NCI-H2029 treated with DMSO at 0.1 percent for 48 hours (cell line): ENCODE measurements at places on chromosomes 2 and 18.

DNA sequence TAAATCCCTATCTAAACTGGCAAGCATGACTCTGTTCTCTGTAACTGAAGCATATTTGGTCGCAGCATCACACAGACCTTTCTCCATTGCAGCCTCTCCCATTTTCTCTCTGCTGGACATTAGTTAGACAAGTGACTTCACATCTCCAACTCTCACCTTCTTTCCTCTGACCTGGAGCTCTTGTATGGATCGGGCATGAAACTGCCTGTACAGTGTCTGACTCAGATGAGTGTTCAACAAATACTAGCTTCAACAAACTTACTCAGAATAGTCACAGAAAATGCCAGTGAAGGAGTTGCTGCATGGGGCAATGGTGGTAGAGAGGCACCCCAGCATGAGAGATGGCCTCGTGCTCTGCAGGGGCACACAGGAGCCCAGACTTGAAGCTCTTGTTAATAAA, 104.7 kb upstream of the COPS8 start:
- no peak for DNase-seq

- no peak for DNase-seq
These were observed 357.1 kb downstream of the CCDC85A start for GRCh38 chr2:56540916-56541315.

GRCh38 chr2:196431076-196431475, 208.4 kb upstream of the CCDC150 start:
- DNase-seq = no peak

DNA sequence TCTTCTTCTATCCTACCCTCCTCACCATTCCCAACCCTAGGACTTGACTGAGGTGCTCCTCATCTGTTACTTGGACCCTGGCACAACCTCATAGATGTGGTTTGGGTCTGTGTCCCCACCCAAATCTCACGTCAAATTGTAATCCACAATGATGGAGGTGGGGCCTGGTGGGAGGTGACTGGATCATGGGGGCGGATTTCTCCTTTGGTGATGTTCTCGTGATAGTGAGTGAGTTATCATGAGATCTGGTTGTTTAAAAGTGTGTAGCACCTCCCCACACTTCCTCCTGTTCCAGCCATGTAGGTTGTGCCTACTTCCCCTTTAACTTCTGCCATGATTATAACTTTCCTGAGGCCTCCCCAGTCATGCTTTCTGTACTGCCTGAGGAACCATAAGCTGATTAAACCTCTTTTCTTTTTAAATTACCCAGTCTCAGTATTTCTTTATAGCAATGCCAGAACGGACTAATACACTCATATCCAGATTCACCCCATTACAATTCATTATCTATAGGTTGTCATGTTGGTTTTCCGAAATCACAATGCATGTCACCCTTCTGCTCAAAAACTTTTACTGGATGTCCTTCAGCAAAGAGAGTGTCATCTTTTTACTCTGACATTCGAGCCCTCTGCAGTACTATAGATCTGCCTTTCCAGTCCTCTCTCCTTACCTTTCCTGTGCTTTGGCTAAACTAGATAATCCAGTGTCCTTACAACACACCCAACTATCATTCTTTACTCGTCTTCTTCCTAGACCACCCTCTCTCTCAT, 45.7 kb downstream of the APOB start:
- DNase-seq = no peak

DNA sequence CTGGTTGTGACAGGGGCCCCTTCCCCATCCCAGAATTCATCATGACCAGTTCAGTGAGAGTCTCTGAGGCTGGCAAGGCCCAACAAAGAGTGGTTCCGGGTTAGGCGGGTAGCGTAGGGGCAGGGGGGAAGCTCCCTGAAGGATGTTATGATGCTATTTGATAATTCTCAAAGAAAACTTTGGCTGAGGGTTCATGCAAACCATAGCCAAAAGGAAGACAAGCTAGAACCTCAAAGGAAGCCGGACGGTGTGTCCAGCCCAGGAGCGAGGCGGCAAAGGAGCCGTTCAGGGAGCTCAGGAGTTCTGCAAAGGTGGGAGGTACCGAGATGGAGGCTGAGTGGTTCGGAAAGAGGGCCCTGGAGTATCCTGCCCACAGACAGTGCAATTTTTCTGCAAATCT, 226.8 kb upstream of the RAB6C start:
- DNase-seq = no peak

- DNase-seq = no peak
These were observed 3.3 kb upstream of the GPBAR1 start for GRCh38 chr2:218257390-218257981.

DNA sequence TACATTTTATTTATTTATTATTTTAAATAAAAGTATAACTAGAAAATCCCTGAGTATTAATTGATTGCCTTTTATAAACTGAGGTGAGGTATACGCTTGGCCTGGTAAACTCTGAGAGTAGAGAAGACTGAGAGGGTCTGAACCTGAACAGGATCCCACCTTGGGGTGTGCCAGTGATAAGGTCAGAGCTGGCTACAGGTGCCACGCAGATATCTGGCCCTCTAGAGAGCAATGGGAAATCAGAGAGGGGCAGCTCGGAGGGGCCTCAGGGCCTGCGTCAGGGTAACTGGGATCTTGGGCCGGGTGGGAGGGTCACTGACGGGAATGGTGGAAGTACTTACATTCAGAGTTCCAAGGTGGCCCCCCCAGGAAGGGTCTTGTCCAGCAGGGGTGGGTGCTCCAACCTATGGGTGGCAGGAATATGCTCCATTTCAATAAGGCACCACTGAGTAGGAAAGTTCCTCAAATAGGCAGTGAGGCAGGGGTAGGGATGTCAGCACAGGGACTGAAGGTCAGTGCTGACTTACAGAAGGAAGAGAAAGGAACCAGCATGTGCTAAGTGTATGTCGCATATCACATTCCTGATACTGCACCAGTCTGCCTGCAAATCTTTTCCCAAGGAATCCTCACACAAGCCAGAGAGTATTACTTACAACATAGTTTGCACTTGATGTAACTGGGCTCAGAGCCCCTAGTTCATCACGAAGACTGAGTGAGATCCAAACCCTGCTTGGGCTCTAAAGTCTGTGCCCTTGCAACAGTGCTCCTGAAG, 706.0 kb upstream of the RAB6C start:
- DNase-seq = no peak

DNA sequence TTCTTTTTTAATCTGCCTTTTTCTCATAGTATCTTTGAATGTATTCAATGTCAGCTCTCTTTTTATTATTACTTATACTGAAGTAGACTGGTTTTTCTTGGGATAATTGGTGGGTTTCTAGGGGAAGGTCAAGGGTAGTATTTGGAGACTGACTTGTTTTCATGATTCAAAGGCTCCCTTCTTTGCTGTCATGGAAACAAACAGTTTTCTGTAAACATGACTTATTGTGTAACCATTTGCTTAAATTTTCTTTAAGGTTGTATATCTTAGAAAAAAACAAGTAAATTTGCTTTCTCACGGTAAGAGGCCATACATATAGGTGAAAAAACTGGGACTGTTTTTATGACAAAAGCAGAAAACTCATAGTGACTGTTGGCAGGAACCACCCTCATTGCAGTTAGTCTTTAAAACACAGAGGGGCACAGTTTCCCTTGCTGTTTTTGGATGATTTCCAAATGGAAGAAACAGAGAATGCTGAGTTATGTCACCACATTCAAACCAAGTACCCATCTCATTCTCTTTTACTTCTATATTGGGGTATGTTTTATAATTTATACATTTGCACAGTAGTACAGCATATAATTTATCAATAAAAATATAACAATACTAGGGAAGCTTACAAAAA, 5.8 kb upstream of the RDH14 start:
- DNase-seq = no peak

DNA sequence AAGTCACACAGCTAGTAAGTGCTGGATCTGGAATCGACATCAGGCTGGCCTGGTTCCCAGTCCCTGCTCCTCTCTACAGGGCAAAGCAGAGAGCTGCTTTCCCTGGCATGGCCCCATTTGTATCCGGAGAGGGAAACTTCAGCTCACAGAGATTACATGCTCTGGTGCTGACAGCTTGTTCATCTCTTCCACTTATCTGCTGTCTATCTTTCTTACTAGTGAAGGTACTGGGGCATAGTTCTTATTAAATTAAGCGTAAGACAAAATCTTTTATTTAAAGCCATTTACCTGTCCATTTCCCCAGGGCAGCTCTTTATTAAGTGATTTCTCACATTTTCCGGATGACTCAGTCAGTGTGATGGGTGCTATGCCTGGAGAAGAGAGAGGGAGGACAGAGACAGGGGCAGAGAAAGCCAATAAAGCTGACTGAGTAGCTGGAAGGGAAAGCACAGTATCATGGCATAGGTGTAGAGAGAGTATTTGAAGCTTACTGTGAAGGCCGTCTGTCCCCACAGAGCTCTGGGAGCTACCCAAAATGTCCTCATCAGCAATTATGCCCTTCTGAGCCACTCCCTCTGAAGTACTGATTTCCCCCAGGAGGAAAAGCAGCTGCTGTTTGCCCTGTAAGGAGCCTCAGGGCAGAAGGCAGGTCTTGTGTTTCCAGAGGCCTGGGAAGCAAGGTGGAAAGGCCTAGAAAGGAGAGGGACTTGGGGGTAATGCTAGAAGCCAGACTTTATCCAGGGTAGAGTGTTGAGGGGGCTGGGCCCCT, 44.1 kb upstream of the EPAS1 start:
- no peak for DNase-seq

GRCh38 chr2:158507141-158507540, 50.4 kb downstream of the PKP4 start:
- DNase-seq = no peak

GRCh38 chr2:160402501-160402900, 91.1 kb downstream of the RBMS1 start:
- DNase-seq = no peak

- DNase-seq = no peak
These were observed 49.9 kb downstream of the DGKD start for GRCh38 chr2:233404222-233404621.

DNA sequence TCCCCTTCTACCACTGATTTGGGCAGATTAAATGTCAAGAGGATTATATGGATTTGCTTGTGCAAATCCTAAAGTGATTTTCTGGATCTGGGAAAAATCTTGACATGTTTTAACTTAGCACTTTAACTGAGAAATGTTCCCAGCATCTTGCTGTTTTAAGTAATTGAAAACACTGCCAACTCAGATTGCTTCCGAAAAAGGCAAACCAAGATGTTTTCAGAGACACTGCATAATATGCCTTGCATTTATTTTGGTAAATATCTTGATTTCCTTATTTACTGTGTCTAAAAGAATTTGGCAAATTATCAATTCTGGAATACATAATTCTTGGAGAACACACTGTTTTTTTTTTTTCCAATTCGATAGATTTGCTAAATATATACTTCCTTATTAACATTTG, 385.0 kb upstream of the FAM98A start:
- DNase-seq = no peak

- no peak for DNase-seq
These were observed 137.5 kb downstream of the TPO start for GRCh38 chr2:1550658-1551316.

DNA sequence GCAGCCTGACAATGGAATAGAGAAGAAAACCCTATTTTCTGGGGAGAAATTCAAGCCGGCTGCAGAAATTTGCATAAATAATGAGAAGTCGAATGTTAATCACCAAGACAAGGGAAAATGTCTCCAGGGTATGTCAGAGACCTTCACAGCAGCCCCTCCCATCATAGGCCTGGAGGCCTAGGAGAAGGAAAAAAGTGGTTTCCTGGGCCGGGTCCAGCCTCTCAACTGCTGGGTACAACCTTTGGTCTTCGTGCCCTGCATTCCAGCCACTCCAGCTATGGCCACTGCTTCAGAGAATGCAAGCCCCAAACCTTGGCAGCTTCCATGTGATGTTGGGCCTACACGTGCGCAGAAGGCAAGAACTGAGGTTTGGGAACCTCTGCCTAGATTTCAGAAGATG, 6.0 kb upstream of the SCRN3 start:
- no peak for DNase-seq

DNA sequence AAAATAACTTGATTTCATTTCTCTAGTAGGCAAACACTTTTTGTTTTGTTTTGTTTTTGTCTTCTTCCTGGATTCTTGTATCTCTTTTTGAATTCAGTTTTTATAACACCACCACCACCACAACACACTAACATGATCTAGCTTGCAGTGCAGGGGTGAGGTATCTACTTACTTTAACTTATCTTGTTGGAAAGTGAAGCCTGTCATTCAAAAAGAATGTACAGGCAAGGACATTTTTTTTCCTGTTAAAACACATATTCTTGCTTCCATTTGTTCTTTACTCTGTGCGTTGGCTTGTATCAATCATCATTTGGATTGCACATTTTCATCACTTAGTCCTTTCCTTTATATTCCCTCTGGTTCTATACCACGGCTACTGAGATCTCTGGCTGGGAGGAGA, 824.2 kb downstream of the PLCL1 start:
- DNase-seq = no peak

DNA sequence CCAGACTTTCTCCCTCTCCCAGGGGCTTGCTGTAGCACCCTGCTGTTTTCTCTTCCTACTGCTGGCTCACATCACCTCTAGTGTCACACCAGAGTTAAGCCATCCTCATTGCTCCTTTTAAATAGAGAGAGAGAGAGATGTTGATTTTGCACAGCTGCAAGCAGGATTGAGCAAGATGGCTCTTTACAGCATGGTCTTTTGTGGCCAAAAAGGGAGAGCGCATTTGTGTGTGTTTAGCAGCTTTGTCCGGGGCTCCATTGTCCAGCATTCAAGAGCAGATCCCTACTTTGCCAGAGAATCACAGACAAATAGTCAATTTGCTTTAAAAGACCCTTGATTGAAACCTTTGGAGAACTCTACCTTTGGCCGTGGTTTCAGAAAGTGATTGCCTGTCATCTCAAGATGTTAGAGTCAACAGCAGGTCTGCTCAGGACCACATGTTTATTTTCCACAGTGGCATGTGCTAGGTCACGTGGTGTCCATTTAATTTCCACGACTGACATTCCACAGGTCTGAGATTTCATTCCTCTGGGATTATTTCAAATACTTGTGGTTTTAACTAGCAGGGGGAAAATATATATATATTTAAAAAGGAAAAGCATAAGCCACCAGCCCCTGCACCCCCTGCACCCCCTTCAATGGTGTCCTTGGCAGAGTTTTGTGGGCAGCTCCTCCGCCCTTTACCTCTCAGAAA, 359.9 kb upstream of the SLC14A2 start:
- no peak for DNase-seq
